Adipocyte (in vitro differentiated cells): ENCODE measurements at places on chromosomes 6 and 20.
A peak's percentile ranks its signal among the peaks of the same experiment; 100 is the strongest.

GRCh38 chr6:155380666-155381332 is 66.5 kb upstream of the TFB1M start:
- DNase-seq = no peak

GRCh38 chr6:106158816-106159215 is 72.7 kb downstream of the PRDM1 start:
- DNase-seq = no peak

DNA sequence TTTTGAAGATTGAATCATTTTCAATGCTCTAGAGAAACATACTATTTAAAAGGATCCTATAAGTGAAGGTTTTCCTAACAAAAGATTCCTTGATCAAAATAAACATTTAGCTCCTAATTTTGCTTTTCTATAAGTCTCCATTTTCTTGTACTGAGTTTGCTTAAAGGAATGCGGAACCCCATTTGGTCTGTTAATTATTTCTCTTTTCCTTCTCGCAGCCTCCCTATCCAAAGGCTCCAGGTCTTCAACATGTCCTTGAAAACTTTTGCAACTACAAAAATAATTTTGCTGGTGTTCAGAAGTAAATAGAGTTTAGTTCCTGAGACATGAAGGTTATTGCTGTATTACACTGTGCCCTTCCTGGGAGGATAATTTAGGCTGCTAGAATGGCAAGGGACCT is 8.3 kb upstream of the NPEPL1 start:
- no peak for DNase-seq

GRCh38 chr20:33664762-33665144 is 2.0 kb upstream of the ACTL10 start:
- DNase-seq = no peak

GRCh38 chr6:69555088-69555638 is 241.6 kb downstream of the LMBRD1 start:
- no peak for DNase-seq

GRCh38 chr20:37282556-37282955 is 6.9 kb upstream of the MANBAL start:
- peak; percentile 89 for DNase-seq

- DNase-seq = no peak
These were observed 46.1 kb downstream of the TBX18 start for GRCh38 chr6:84718038-84718955.

- DNase-seq = peak; percentile 85
These were observed 24.4 kb upstream of the C6orf62 start for GRCh38 chr6:24743265-24743943.

- DNase-seq = no peak
These were observed 32.5 kb downstream of the HMGN3 start for GRCh38 chr6:79201983-79202382.

DNA sequence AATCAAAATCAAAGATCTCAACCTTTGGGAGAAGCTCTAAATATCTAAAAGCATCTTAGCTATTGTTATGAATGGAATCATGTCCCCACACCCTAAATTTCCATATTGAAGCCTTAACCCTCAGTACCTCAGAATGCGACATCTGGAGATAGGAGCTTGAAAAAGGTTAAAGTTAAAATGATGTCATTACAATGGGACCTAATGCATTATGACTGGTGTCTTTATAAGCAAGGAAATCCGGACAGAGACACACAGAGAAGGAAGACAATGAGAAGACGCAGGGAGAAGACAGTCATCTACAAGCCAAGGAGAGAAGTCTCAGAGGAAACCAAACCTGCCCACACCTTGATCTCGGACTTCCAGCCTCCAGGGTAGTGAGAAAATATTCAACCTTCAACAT is 46.1 kb downstream of the KIF13A start:
- no peak for DNase-seq

- DNase-seq = no peak
These were observed 35.3 kb downstream of the HIVEP2 start for GRCh38 chr6:142909686-142910085.

DNA sequence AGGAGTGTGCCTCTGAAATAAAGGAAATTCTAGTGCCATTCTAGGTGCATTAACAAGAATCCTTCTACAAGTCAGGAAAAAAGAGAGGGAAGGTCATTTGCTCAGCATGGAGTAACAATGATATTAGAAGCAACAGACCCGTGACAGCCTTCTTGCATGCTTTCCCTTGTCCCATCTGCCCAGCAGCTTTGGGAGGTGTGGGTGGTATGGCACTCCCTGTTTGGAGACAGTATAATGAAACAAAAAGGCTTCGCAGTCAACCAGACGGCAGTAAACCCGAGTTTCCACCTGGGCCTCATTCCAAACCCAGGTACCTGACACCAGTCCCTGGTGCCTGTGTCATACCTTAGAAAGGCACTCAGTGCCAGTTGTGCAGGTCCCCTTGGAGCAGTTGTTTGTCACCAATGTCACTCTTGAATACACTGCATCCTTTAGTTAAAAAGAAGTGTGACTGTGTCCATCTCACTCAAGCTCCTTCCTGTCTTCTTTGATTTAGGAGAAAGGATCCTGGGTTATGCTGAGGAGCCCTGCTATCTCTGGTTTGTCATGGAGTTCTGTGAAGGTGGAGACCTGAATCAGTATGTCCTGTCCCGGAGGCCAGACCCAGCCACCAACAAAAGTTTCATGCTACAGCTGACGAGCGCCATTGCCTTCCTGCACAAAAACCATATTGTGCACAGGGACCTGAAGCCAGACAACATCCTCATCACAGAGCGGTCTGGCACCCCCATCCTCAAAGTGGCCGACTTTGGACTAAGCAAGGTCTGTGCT is 14.7 kb downstream of the STK35 start:
- DNase-seq = no peak

GRCh38 chr6:41785254-41785653 is 2.2 kb upstream of the TOMM6 start:
- DNase-seq = no peak

DNA sequence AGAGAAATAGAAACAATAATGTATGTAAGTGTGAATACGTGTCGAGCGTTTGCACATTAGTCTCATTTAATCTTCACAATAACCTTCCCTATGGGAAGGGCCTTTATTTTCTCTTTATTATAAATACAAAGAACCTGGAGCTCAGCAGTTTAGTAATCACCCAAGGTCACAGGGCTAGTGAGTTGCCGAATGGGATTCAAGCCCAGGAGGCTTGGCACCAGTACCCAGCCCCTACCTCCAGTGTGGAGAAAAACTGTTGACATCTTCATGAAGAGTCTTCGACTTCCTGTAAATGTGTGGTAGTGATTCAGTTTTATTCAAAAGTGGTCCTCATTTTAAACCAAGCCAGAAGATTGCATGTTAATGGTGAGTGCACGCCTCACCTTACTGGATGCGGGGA is 162.8 kb downstream of the SCML4 start:
- DNase-seq = no peak

- no peak for DNase-seq
These were observed 167.9 kb upstream of the MAN1A1 start for GRCh38 chr6:119517428-119517827.

DNA sequence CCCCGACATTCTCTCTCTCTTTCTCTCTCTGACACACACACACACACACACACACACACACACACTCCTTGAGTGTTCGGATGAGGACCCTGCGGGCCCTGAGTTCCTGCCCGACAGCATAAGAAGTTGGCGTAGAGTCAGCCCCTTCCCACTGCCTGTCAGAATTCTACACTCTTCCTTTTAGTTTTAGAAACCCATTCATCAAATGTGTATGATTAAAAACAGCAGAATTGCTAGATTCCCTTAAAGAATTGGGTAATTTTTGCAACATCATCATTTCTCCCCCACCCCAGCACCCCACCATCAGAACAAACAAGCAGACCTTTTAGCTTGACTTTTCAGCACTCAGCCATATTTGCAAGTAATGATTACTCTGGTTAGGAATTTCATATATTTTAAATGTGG is 322.8 kb downstream of the FARS2 start:
- peak; percentile 61 for DNase-seq

DNA sequence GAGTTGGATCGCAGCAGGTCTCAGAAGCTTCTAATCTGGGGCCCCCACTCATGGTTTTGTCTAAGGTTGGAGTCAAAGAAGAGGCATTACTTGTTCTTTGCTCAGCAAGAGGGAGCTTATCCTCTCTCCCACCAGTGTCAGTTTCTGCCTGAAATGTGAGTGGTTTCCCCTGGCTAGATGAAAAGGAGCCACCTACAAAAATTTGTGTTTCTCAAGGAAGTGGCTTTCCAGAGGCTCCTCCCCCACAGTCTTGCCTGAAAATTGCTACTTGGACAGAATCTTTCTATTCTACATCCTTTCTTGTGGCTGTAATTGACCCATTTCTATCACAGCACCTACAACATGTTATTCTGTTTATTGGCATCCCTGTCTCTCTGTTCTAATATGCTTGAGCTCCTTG is 37.9 kb downstream of the SCML4 start:
- DNase-seq = no peak

DNA sequence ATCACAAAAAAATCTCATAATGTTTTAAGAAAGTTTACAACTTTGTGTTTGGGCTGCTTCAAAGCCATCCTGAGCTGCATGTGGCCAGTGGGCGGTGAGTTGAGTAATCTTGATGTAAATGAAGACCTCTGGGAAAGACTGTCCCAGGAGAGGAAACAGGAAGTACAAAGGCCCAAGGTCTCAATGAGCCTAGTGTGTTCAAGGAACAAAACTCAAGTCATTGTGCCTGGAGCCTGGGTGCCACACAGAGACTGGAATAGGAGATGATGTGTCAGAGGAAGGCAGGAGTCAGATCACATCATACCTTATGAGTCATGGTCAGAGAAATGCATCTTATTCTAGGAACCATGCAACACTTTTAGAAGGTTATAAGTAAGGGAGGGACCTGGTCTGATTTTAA is 51.5 kb downstream of the COL19A1 start:
- DNase-seq = peak; percentile 67

- DNase-seq = no peak
These were observed 101.4 kb upstream of the AGPAT4 start for GRCh38 chr6:161374971-161375873.

DNA sequence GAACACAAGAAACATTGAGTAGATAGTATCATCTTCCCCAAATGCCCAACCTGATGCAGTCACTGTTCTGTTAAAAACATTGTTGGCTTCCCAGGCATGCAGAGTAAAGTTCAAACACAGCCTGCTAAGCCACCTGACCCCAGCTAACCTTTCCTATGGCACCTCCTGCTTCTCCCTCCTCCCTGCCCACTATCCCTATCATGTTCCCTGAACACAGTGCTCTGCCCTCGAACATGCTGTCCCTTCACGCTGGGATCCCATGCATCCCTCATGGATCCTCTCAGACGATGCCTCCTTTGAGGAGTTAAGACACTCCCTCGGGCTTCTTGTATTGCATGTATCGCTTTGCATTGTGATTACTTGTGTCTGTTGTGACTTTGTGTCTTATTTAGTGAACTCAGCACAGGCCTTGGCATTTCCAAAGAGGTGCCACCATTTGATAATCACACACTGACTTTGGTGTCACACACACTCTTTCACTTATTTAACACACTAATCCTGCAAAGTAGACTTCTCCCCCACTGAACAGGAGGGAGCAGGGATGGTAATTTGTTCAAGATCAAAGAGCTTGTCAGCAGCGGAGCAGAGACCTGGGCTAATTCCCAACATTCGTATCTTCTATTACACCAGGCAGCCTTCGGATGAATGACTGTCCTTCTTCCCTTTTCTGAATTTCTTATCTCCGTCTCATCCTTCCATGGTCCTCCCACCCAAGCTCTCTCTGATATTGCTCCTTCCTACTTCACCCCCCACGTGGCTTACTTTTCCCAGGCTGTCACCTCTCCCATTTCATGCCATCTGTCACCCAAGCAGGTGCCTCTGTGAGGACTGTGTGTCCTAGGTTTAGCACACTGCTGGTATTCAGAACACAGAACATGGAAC is 28.3 kb upstream of the SMIM29 start:
- no peak for DNase-seq

GRCh38 chr20:58389968-58390658 is 1.1 kb downstream of the VAPB start:
- no peak for DNase-seq
